ENCODE measurements at places on chromosomes 6 and 20.

- no peak for DNase-seq
These were observed 13.4 kb downstream of the C20orf173 start for GRCh38 chr20:35515949-35516645.

DNA sequence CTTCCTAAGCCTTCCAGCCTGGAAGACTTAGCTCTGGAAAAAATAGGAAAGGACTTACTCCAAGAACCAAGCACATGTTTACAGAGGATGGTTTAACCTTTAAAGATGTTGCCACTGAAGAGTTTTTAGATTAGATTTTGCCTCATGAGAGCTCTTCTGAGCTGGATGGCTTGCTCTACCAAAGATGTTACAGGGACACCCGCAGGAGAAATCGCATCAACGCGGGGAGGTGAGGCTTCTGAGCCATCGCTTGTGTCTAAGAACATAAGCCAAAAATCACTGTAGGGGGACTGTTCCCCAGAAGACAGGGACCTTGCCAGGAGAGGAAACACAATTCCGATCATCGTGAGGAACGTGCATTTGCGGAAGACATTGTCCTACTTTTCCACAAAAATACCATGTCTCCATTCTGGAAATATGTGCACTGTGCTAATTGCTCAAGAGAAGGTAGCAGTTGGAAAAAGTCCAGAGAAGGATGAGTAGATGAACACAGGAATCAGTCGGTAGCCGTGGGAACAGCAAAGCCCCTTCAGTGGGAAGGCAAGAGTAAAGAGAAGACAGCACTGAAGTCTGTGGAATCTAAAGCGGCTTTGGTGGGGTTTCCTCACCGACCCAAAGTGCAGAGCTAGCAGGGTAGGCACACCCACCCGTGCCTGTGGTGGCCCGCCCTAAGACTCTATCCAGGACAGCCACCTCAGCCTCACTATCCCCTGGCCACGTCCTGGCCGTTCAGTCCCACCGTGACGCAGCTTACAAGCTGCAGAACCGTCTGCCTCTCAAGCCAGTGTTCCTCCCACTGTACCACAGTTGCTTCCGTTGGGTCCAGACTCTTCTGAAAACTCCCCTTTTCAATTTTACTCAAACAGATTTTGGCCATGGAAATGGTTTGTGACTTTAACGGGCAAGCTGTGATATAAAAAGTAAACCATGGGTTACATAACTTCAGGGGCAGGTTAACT, 334.8 kb downstream of the NRN1 start:
- DNase-seq: no peak

GRCh38 chr6:46484081-46484820, 7.0 kb downstream of the RCAN2 start:
- no peak for DNase-seq

DNA sequence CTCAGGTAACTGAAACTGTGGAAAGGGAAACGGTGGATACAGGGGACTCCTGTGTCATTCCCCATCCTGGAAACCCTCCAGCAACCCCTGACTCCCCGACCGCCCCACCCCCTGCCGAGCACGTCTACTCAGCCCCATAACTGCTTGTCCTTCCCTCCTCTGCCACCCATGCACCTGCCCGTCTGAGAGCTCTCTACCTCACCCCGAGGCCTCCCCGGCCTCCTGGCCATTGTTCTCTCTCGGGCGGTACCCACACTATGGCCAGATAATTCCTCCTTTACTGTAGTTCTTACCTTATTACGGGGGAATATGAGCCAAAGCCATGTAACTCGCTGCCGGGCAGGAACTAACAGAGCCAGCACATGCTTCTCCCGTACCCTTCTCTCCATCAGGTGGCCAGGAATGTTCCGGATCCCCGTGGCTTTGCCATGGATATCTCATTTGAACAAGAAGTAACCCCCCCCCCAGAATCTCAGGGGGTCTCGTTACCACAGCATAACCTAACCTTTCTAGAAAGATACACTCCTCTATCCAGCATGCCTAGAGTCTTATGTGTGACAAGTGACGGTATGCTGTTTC, 4.8 kb upstream of the IRF4 start:
- DNase-seq: no peak

- DNase-seq: no peak
These were observed 40.5 kb upstream of the TAF8 start for GRCh38 chr6:42009844-42010184.

GRCh38 chr6:101605874-101606273, 212.4 kb downstream of the GRIK2 start:
- DNase-seq: no peak

DNA sequence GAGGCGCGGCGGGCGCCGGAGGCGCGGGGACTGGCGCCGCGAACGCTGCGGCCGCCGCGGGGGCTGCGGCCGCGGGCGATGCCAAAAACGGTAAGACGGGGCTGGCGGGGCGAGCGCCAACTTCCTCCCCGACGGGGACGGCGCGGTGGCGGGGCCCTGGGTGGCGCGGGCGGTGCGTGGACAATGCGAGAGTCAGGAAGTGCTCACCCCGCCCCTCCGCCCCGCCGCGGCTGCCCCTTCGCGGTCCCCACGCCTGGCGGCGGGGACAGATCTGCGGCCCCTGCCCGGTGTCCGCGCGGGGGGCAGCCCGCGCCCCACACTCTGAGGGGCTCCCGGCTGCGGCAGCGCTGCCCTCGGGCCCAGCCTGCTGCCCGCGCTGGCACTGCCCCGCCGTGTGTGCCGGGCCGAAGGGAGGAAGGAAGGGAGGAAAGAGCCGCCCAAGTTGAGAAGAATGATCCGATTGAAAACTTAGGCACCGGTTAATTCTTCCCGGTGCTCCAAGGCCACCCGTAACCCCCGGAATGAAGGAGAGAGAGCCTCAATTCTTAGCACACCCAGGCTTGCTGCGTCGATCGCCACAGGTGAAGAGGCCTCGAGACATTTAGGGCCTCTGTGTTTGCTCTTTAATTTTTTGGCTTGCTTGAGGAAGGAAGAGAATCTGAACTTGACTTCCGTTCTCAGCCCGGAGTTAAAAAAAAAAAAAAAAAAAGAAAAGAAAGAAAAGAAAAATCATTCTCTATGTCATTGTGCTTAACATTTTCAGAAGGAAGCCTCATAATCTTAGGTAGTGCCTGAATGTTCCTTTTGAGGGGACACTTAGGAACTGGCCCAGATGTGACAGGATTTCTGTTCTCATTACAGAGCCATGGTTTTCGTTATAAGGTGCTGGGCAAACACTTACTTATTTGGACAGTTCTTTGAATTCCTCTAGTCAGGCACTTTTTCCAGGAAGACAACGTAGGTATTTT, 982 bp downstream of the HECA start:
- peak; percentile 46 for DNase-seq

- DNase-seq: no peak
These were observed 254.7 kb downstream of the TSHZ2 start for GRCh38 chr20:53226826-53227225.

- DNase-seq: no peak
These were observed 90.7 kb upstream of the BEND6 start for GRCh38 chr6:56864171-56864616.

All from T-helper 17 cell (primary cell).